ENCODE measurements at places on chromosomes 11 and 22. TPM values are rescaled to one million over a fixed set of nuclear protein-coding genes. Genes with fewer than 3 reads are reported as not detected.

DNA sequence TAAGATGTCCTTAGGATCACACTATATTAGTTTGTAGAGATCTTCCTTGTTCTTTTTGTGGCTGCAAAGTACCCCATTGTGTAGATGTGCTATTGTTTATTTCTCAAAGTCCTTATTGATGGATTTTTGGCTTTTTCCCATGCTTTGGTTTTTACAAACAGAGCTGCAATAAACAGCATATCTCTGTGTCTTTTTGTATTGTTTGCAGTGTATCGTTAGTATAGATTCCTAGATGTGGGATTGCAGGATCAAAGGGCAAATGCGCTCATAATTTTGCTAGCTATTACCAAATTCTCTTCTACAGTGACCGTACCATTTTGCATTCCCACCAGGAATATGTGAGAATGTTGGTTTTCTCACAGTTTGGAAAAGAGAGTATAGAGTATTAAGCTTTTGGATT is 27.5 kb upstream of the FTH1 start:
- DNase-seq: no peak

DNA sequence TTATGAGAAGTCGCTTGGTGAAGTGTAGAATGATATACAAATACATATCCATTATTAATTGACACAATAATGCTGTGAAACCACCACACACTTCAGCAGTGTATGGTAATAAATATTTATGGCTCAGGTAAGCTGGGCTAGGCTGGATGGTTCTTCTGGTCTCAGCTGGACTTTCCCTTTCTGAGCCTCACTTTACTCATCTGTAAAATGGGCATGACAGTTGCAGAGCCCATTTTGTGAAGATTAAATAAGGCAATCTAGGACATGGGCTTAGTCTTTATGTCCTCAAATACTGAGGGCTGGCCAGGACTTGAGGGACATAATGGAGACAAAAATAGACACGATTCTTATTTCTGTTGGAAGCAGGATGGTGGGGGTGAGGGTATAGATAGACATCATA is 196.1 kb downstream of the MIAT start:
- DNase-seq: no peak

- no peak for DNase-seq
Measured at GRCh38 chr11:7495882-7496551, 10.7 kb downstream of the OLFML1 start.

GRCh38 chr22:31898926-31899325 is 45.4 kb upstream of the YWHAH start:
- peak; percentile 48 for DNase-seq

GRCh38 chr11:91707652-91708482 is 516.8 kb upstream of the FAT3 start:
- no peak for DNase-seq

- no peak for DNase-seq
Measured at GRCh38 chr22:30445438-30446145, 20.0 kb downstream of the MTFP1 start.

- DNase-seq: peak; percentile 96
Measured at GRCh38 chr22:39528681-39529486, 3.7 kb downstream of the RPS19BP1 start.

DNA sequence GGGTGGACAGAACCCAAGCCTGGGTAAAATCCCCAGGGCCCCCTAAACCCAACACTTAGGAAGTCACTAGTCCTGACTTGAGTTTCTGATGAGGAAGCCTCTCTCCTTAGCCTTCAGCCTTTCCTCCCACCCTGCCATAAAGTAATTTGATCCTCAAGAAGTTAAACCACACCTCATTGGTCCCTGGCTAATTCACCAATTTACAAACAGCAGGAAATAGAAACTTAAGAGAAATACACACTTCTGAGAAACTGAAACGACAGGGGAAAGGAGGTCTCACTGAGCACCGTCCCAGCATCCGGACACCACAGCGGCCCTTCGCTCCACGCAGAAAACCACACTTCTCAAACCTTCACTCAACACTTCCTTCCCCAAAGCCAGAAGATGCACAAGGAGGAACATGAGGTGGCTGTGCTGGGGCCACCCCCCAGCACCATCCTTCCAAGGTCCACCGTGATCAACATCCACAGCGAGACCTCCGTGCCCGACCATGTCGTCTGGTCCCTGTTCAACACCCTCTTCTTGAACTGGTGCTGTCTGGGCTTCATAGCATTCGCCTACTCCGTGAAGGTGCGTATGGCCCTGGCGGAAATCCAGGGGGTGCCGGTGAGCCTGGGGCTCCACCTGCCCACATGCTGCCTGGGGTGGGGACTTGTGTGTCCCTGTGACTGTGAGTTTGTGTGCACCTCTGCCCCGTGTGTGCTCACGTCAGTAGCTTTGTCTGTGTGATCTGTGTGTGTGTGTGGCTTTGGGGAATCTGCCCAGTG is at the start of gene IFITM1:
Gene IFITM1, plus strand, starts transcription at position 254 of the 767 bp plus-strand sequence. Its CDS starts 131 bp downstream, at position 385.
- peak; percentile 87 for DNase-seq

DNA sequence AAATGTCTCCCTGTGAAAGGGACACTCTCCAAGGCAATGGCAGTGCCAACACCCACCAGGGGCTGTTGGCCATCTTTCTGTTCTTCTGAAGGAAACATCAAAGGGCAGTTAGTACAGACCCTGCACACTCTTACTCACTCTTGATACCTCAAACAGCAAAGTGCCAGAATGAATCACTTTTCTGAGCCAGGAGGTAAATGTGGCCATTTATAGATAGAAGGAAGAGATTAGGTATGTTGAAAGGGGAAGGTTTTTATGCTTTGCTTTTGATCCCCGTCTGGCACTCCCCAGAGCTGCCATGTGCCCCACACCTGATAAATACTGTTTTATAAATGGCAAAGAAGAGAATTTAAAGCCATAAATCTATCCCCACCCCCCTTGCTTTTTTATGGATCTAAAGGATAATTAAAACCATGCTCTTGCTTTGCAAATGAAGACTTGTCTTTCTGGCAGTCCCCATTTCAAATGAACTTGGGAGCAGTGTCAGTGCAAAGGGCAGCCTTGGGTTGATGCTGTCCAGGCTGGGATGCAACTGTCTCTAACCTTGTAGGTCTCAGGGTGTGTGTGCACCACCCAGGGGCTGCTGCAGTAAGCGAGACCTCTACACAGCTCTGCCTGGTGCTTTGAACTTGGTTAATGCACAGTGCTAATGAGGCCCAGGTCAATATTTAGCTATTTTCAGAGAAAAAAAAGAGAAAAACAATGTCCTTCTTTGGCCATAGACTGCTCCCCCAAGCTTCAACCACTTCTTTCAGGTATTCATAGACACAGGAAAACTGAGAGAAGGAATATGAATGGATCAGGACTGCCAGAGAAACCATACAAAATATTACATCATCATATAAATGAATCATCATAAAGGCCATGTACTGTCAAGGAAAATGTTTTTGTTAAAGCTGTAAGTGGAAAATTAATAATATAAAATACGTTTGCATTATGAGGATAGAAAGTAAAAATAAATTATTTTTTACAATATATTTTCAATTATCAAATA is 207.5 kb downstream of the ETS1 start:
- DNase-seq: no peak

GRCh38 chr22:36223504-36223903 is 15.8 kb downstream of the APOL2 start:
- DNase-seq: no peak

DNA sequence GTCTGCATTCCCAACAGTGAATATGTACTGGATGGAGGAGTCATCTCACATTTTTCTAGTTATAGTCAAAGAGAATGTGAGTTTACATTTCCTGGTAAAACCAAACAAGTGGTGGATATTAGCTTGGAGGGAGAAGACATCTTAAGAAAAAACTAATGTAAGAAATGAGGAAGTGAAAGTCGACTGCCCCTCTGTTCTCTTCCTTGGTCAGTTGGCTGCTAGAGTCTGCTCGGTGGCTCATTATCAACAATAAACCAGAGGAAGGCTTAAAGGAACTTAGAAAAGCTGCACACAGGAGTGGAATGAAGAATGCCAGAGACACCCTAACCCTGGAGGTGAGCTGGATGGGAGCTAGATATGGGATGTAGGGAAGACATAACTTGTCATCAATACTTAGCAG is 5.8 kb downstream of the SLC22A9 start:
- no peak for DNase-seq

- DNase-seq: no peak
Measured at GRCh38 chr11:1842149-1843097, 3.6 kb downstream of the TNNI2 start.

LRRC4C gene
- total RNA-seq: 0.35 TPM

HSCB gene
- total RNA-seq: 17.7 TPM

CTSW gene
- total RNA-seq: not detected

CDC45 gene
- 23.8 TPM for total RNA-seq

SHANK3 gene
- total RNA-seq: 5.1 TPM

RTN4RL2 gene
- 16.1 TPM for total RNA-seq
